ENCODE measurements at places on chromosomes 2 and 18.

- no peak for DNase-seq
These were observed 382.3 kb upstream of the CRIM1 start for GRCh38 chr2:35973132-35973736.

- no peak for DNase-seq
These were observed 62.9 kb upstream of the SERPINE2 start for GRCh38 chr2:224101820-224102630.

- no peak for DNase-seq
These were observed 133.3 kb upstream of the MEX3C start for GRCh38 chr18:51330739-51331138.

GRCh38 chr2:175233135-175233719, 51.7 kb upstream of the ATP5MC3 start:
- no peak for DNase-seq

DNA sequence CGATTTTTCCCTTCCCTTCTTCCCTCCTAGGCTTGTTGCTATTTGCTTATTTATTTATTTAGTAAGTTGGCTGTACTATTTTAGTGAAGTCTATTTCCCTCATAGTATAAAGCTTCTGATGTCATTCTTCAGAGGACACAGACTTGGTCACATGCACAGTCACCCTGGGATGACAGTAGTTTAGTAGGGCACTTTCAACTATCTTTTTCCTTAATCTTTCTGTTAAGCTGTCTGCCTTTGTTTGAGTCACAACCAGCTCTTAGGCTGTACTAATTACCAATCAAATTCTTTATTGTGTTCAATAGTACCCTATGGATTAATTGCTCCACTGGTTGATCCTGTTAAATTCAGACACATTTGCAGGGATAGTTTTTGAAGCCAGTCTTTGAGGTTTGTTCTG, 26.9 kb upstream of the RAB31 start:
- no peak for DNase-seq

DNA sequence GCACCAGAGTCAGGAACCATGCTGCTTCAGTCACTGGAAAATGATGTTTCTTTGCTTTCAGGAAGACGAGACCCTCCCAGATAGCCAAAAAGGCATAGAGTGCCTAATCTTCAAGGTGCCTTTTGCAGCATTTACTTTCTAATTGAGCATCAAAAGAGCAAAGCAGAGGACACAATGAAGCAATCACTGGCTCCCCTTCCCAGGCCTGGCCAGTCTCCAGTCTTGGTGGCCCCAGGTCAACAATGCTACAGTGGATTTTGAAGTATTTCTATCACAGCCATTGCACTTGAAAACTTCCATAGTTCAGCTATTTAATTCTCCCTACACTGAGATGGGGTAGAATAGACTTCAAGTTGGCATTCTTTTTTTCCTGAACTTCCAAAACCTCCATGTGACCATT, 15.4 kb downstream of the ZBTB7C start:
- no peak for DNase-seq

DNA sequence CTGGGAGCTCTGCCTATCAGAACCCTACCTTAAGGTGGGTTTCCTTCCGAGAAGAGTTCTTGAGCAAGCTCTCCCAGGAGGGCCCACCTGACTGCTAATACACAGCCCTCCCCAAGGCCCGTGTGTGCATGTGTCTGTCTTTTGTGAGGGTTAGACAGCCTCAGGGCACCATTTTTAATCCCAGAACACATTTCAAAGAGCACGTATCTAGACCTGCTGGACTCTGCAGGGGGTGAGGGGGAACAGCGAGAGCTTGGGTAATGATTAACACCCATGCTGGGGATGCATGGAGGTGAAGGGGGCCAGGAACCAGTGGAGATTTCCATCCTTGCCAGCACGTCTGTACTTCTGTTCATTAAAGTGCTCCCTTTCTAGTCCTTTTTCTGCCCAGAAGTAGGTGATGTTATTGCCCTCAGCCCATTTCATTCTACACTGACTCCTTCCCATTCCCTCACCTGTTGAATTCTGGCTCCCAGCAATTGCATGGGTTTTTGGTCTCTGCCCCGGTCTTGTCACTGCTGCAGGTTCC, 6.5 kb downstream of the TMEM37 start:
- no peak for DNase-seq

- no peak for DNase-seq
These were observed 686.8 kb upstream of the DDX18 start for GRCh38 chr2:117127680-117128079.
